ENCODE measurements at places on chromosomes 12 and 14.
A peak's percentile ranks its signal among the peaks of the same experiment; 100 is the strongest.

DNA sequence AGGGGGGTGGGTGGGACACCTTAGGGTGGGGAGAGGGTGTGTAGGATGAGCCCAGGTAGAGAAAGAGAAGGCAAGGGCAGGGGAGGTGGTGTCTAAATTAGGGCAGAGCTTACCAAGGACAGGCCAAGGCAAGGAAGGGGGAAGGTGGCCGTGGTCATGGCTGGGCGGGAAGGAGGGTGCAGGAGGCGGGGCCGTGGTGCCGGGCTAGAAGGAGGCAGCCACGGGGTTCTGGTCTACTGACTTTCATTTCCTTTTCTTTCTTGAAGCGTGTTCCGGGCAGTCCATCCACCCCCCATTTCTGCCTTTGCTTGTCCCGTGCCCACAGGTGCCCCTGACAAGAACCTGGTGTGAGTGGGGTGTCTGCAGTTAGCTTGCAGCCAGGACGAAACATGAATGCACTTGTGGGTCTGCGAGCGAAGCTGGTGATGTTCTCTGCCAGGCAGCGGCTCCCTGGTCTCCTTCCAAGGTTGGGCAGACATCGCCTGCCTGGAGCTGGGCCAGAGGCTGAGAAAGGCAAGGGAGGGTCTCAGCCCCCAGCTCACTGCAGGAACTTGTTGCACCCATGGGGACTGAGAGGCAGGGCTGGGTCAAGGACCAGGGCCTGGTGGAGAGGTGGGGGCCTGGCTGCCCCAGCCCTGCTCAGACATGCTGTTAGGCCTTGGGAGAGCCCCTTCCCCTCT lies 58.2 kb downstream of the KIF26A start:
- no peak for DNase-seq

- no peak for DNase-seq
These were observed 73.1 kb downstream of the CACNA1C start for GRCh38 chr12:2125651-2126522.

DNA sequence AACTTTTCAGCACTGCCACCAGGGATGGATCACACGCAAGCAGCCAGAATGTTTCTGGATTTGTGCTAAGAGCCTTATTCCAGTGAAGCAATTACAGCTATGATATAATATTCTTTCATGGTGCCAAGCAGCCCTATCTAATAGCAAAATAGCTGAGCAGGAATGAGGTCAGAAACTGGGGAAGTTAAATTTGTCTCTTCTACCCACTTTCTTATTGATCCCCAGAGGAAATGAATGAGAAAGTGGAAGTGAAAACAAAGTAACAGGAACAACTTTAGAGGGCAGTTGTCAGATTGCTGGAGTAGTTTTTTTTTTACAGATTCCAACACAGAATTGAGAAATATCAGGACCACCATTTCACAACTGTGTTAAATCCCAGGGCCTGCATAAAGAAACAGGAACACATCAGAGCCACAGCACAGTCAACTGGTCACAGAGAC lies 44.8 kb downstream of the GCH1 start:
- DNase-seq = peak; percentile 38

- DNase-seq = no peak
These were observed 288.3 kb upstream of the AMIGO2 start for GRCh38 chr12:47367912-47368537.

All from hindlimb muscle (tissue), 1 donor.